ENCODE measurements at places on chromosomes 13 and 19. TPM values are rescaled to one million over a fixed set of nuclear protein-coding genes. Genes with fewer than 3 reads are reported as not detected.

ZSCAN18 gene
- 19.2 TPM for total RNA-seq

ZNF230 gene
- total RNA-seq, result 2.3 TPM

FGF22 gene
- not detected for total RNA-seq

FCGBP gene
- 214 TPM for total RNA-seq

FPR3 gene
- total RNA-seq, result 112 TPM
